ENCODE measurements at places on chromosomes 13 and 19.

DNA sequence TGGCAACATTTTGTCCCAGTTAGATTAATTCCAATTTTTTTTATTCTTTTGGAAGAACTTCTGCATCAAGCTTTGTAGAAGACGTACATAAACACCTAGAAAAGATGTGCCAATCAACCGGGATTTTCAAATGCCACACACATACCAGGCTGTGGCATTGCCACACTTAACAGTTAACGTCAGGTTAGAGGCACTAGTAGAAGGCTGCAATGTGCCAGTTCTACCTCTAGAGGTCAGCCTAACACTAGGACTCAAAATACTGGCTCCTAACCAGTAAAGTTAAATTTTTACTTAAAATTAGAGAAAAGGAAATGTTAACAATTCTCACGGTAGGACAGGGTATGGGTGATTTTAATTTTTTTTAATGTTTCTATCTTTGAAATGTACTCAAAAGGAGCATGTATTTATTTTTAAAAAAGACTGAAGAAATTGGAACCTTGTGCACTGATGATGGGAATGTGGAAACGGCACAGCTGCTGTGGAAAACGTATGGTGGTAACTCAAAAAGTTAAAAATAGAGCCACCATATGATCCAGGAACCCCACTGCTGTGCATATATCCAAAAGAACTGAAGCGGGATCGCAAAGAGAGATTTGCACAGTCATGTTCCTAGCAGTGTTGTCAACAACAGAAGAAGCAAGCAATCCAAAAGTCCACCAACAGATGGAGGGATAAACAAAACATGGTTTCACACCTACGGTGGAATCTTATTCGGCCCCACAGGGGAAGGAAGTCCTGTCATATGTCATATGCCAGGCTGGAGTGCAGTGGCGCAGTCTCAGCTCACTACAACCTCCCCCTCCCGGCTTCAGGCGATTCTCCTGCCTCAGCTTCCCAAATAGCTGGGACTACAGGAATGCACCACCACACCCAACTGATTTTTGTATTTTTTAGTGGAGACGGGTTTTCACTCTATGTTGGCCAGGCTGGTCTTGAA lies 30.3 kb downstream of the CRYL1 start:
- DNase-seq: peak; percentile 73

DNA sequence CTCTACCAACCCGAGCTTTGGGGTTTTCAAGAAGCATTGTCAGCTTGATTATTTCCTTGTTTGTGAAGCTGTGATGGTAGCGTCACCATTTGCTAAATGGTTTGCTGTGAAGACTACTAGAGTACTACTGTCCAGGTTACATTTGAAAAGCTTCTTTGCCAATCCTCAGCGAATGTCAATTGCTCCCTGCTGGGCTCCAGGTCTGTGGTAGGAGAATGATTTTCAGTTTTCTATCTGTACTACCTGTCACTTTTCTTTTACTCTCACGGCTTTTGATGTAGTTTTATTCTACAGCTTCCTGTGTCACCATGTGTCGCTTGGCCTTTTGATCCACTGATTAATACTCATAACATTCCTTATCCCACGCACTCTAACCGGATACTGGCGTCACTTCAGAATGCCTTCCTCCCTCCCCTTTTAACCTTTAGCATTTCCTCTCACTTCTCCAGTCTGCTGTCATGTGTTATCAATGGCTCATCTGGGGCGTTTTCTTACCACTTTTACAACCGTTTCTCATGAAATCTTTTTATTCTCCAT lies 7.5 kb upstream of the GPR183 start:
- peak; percentile 66 for DNase-seq

GRCh38 chr19:38662537-38663155 lies 15.2 kb downstream of the ACTN4 start:
- DNase-seq: no peak

- no peak for DNase-seq
These were observed 17.7 kb downstream of the LRRC4B start for GRCh38 chr19:50550594-50550966.

GRCh38 chr19:1844513-1845124 lies 3.7 kb downstream of the REXO1 start:
- DNase-seq: no peak

DNA sequence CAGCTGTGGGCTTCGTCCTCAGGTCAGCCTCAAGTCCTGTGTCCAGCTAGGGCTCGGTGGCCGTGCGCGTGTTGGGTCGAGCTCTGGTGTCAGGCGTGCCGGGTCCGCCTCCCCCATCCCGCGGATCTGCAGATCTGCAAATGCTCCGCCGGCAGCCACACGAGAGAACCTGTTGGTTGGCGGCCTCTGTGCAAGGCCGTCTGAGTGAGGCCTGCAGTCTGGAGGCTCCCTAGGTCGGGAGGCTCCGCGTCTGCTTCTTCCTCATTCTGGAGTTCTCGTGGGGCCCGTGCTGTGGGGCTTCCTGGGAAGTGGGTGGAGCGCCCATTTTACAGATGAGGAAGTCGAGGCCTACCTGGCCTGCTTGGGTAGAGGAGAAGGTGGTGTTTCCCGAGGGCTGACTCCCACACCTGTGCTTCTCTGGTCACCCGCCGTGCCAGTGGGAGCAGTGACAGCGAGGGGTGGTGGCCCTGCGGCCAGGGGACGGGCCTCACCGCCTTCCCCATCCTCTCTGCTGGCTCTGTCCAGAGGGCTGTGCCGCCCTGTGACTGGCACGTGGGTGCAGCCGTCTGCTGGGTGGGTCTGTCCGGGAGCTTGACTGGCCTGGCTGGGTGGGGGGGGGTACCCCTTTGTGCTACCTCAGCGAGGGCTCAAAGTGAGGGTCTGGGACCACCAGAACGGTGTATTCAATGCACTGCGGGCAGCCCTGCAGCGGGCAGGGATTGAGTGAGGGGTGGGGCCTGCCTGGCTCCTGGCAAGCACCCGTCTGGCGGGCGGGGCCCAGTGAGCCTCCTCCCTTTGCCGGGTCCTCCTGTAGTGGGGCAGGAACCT lies 3.3 kb downstream of the CSNK1G2 start:
- no peak for DNase-seq

GRCh38 chr19:41945135-41945766 lies 13.9 kb downstream of the RABAC1 start:
- peak; percentile 90 for DNase-seq

DNA sequence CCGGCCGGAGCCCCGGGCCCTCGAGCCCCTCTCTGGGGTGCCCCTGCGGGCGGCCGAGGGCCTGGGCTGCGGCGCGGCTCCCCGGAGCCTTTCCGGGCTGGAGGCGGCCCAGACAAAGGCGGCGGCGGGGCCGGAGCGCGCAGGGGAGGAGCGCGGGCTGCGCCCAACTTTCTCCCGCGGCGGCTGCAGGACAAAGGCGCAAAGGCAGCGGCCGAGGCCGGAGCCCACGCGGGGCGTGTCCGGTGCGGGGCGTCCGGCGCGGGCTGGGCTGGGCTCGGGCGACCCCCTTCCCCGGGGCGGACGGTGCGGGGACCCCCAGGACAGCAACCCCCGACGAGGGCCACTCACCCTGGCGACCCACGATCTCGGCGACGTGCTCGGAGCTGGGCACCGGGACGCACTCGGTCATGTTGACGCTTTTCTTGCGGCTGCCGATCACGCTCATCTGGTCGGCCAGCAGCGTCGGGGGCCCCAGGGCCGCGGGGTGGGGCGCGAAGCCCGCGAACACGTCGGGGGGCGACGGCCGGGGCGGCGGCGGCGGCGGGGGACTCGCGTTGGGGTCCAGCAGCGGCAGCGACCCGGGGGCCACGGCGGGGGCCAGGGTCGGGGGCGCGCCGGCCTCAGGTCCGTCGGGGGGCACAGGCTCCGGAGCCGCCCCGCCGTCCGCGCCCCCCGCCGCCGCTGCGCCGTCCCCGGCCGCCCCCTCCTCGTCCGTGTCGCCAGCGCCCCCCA lies 843 bp downstream of the MEX3D start:
- DNase-seq: peak; percentile 16

GRCh38 chr19:8585894-8586750 lies 8.9 kb upstream of the MYO1F start:
- peak; percentile 75 for DNase-seq

GRCh38 chr19:41112728-41113290 lies 1.4 kb upstream of the CYP2F1 start:
- no peak for DNase-seq

GRCh38 chr13:91308299-91308698 lies 39.2 kb upstream of the MIR17HG start:
- no peak for DNase-seq

DNA sequence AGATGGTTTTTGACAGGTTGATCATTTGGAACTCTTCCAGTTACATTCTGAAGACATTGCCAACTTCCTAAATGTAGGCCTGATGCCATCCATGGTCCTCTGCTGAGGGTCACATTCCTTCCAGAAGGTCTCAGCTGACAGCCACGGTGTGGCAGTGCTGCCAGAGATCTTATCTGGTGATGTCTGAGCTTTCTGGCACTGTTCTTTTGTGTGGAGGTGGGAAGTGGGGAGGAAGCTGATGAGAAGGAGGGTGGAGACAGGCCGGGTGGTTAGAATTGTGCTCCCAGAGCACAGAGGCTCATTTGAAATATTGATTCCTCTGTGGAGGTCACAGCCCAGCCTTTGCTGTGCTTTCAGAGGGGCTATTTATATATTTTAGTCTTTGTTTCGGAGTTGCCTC lies 16.1 kb upstream of the MTIF3 start:
- DNase-seq: no peak

DNA sequence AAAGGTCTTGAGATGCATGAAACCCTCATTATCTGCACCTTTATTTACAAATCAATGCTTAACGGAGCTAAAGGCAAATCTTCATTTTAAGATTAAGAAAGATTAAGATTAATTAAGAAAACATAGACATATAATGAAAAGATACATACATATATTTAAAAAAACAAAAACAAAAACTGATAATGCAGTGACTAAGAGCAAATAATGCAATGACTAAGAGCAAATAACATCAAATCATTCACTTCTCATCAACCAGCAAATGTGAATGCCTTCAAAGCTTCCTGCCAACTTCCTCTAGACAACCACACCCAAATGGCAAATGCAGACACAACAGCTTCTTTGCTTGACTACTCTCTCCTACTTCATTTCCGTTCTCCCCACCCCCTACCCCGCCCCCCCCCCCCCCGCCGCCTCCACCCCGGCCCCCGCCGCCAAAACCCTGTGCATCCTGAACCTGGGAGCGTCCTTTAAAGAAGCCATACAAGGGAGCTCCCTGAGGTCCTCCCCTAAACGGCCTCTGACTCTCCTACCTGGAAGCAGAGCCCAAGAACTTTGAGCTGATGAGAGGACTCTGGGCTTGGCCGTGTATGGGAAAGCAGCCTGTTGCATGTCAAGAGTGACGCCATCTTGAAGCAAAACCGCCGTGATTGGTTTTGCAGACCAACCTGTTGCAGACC lies 24.5 kb downstream of the TEX101 start:
- DNase-seq: peak; percentile 80

- no peak for DNase-seq
These were observed 12.4 kb upstream of the CD22 start for GRCh38 chr19:35316560-35316959.

- DNase-seq: no peak
These were observed 226.6 kb downstream of the ATP8A2 start for GRCh38 chr13:25598421-25598820.

GRCh38 chr13:47705185-47705584 lies 295.9 kb downstream of the SUCLA2 start:
- no peak for DNase-seq

- DNase-seq: no peak
These were observed 199.9 kb downstream of the DIAPH3 start for GRCh38 chr13:59963827-59964226.

Data from CD4-positive, alpha-beta T cell treated with Interleukin-17A for 4 hours (primary cell).